ENCODE measurements at places on chromosomes 16 and 17. TPM values are rescaled to one million over a fixed set of nuclear protein-coding genes. Genes with fewer than 3 reads are reported as not detected.

C16orf46 gene
- total RNA-seq, result 1.5 TPM

GRCh38 chr17:18246880-18247612 is 11.5 kb downstream of the FLII start:
- no peak for DNase-seq

- DNase-seq, result no peak
These were observed 36.8 kb downstream of the TMEM132E start for GRCh38 chr17:34616148-34616547.

DNA sequence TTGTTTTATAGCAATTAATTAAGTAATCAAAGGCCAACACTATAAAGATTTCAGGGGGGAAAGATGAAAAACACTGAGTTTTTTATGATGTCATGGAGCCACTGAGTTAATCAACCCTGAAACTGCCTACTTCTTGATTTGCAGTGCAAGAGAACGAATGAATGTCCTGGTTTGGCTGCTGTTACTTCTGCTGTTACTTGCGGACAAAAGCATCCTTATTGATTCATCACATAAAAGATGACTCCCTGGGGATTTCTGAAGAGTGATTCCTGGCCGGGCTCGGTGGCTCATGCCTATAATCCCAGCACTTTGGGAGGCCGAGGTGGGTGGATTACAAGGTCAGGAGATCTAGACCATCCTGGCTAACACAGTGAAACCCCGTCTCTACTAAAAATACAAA is 10.9 kb upstream of the SPNS3 start:
- no peak for DNase-seq

- no peak for DNase-seq
These were observed 107.6 kb downstream of the KCNJ2 start for GRCh38 chr17:70276906-70277305.

GRCh38 chr17:70622368-70623260 is 453.3 kb downstream of the KCNJ2 start:
- no peak for DNase-seq

KIF2B gene
- total RNA-seq, result not detected
